Activated naive CD8-positive, alpha-beta T cell treated with anti-CD3 and anti-CD28 coated beads for 36 hours (primary cell): ENCODE measurements at places on chromosomes 1 and 21.
A peak's percentile ranks its signal among the peaks of the same experiment; 100 is the strongest.

GRCh38 chr21:17388226-17388625, 124.6 kb upstream of the CXADR start:
- H3K4me1 ChIP-seq: no peaks in the 10 kb centered on the region
- no peak for DNase-seq
- H3K36me3 ChIP-seq: no peaks in the 10 kb centered on the region
- H3K27ac ChIP-seq: no peak overlapping the region

DNA sequence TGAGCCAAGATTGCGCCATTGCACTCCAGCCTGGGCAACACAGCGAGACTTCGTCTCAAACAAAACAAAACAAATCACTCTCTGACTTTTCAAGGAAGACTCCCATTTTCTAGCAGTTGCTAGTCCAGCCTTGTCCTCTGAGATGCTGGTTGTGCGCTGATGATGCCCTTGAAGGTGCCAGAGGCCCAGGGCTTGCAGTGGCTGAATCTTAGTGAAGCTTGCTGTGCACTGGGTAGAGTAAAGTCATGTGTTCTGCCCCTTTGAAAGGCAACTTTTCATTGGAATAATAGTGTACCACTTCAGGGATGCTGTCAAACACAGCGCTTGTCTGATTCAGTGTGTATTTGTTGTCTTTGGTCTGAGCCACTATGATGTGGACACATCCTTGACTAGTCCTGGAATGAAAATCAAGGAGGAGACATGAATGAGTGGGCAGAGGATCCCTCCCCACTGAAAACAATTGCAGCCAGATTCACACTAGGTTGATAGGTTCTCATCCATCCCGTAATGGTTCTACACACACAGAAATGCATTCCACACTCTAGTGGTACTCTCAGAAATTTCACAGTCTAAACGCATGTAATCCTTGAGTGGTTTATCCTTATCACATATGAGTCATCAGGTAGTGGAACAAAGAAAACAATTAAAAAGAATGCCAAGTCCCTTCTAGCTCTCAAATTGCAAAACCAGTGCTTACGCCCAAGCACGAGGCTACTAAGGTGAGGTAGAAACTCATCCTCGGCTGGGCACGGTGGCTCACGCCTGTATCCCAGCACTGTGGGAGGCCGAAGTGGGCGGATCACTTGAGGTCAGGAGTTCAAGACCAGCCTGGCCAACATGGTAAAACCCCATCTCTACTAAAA, 17.8 kb upstream of the TDRD10 start:
- no peaks in the 10 kb centered on the region for H3K36me3 ChIP-seq
- DNase-seq: no peak
- no peak overlapping the region for H3K27ac ChIP-seq
- peaks cover 13% of the 10 kb centered on the region for H3K27me3 ChIP-seq
- H3K4me3 ChIP-seq: no peak overlapping the region

DNA sequence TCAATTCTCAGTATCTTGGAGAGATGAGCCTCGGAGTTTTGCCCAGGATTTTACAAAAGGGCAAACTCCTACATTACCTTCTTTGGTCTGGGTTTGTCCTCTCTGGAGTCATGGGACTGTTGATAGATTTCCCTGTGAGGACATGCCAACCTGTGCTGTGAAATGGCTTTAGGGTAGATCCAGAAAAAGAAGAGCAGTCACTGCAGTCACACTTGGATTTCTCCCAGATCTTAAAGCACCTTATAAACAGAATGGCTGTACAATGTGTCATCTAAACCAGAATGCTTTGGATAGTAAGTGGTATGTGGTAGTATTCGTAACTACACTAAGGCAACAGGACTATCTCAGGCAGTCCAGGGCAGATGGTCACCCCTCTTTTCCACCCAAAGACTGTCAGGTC, 1.9 kb upstream of the CSRP1 start:
- peaks cover 20% of the 10 kb centered on the region for H3K4me1 ChIP-seq
- H3K4me3 ChIP-seq: no peak overlapping the region
- no peak overlapping the region for H3K27ac ChIP-seq
- H3K27me3 ChIP-seq: no peaks in the 10 kb centered on the region
- H3K36me3 ChIP-seq: peaks cover under 1% of the 10 kb centered on the region

- no peak overlapping the region for H3K27ac ChIP-seq
- H3K4me1 ChIP-seq: peaks cover 11% of the 10 kb centered on the region
- no peaks in the 10 kb centered on the region for H3K27me3 ChIP-seq
- no peak overlapping the region for H3K4me3 ChIP-seq
- no peaks in the 10 kb centered on the region for H3K36me3 ChIP-seq
- no peak for DNase-seq
Observed at GRCh38 chr1:223733898-223734852, 21.8 kb downstream of the CAPN2 start.

- no peak overlapping the region for H3K27ac ChIP-seq
- peaks cover 15% of the 10 kb centered on the region for H3K27me3 ChIP-seq
- no peak overlapping the region for H3K4me3 ChIP-seq
Observed at GRCh38 chr1:22776035-22776613, 65.5 kb downstream of the EPHB2 start.

GRCh38 chr1:13764588-13765332, 64.8 kb downstream of the PRDM2 start:
- peak overlapping the region; percentile 29 for H3K27ac ChIP-seq
- DNase-seq: no peak
- H3K4me1 ChIP-seq: peaks cover 71% of the 10 kb centered on the region
- H3K4me3 ChIP-seq: no peak overlapping the region

DNA sequence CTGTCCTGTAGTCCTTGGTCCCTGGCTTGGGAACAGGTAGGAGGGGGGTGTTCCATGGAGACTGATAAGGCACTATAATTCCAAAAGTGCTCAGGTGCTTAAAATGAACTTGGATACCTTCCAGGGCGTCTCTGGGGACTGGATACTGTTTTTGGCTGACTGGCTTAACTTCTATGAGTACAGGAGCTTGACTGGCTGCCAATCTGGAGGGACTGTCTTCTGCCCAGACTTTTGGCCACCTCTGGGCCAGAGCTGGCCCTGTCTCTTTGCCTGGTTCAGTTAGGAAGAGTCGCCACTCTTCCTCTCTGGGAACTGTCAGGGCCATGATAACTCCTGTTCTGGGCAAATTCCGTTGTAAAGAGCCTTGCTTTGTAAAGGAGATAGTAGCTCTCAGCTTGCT, 407.0 kb downstream of the TGFB2 start:
- H3K27me3 ChIP-seq: no peaks in the 10 kb centered on the region
- no peaks in the 10 kb centered on the region for H3K36me3 ChIP-seq
- no peaks in the 10 kb centered on the region for H3K4me1 ChIP-seq
- H3K27ac ChIP-seq: no peak overlapping the region
- H3K4me3 ChIP-seq: no peak overlapping the region

- DNase-seq: no peak
- peaks cover 67% of the 10 kb centered on the region for H3K4me1 ChIP-seq
- H3K27ac ChIP-seq: peak overlapping the region; percentile 90
- peak overlapping the region; percentile 40 for H3K4me3 ChIP-seq
- peaks cover 5% of the 10 kb centered on the region for H3K36me3 ChIP-seq
Observed at GRCh38 chr1:110636149-110636935, 30.2 kb upstream of the KCNA2 start.

DNA sequence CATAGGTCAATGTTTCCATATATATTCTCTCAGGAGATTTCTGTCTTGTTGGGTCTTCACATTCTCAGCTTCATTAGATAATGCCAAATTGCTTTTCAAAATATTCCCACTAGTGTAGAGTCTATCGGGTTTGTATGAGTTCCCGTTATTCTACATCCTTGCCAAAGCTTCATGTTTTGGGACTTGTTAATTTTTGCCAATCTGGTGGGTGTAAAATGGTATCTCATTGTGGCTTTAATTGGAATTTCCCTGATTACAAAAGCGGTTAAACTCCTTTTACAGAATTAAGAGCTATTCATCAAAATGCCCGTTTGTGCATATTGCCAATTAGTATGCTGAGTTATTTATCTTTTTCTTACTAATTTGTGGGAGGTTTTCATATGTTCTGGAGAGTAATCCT, 708.4 kb upstream of the ADAMTS5 start:
- H3K4me3 ChIP-seq: no peak overlapping the region
- no peaks in the 10 kb centered on the region for H3K4me1 ChIP-seq
- H3K27me3 ChIP-seq: no peaks in the 10 kb centered on the region
- H3K36me3 ChIP-seq: no peaks in the 10 kb centered on the region
- no peak for DNase-seq

DNA sequence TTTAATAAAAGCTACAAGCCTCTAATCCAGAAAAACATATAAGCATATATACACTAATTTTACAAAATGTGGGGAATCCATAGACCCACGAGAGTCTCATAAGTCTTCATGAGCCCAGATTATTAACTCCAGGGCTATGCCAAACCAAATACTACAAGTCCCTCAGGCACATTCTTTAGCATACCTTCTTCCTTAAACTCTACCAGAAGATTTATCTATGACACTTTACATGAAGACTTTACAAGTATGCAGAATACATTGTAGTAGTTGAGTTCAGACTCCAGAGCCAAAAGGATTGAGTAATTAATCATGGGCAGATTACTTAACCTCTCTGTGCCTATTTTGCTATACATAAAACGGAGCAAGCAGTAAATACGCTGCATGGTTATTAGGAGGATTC, 793.7 kb upstream of the ADGRL2 start:
- no peaks in the 10 kb centered on the region for H3K36me3 ChIP-seq
- no peaks in the 10 kb centered on the region for H3K4me1 ChIP-seq
- no peak for DNase-seq

- peak overlapping the region; percentile 86 for H3K4me3 ChIP-seq
- DNase-seq: peak; percentile 83
- no peaks in the 10 kb centered on the region for H3K36me3 ChIP-seq
- H3K4me1 ChIP-seq: peaks cover 9% of the 10 kb centered on the region
Observed at GRCh38 chr1:26336477-26337205, 17.3 kb downstream of the CRYBG2 start.

DNA sequence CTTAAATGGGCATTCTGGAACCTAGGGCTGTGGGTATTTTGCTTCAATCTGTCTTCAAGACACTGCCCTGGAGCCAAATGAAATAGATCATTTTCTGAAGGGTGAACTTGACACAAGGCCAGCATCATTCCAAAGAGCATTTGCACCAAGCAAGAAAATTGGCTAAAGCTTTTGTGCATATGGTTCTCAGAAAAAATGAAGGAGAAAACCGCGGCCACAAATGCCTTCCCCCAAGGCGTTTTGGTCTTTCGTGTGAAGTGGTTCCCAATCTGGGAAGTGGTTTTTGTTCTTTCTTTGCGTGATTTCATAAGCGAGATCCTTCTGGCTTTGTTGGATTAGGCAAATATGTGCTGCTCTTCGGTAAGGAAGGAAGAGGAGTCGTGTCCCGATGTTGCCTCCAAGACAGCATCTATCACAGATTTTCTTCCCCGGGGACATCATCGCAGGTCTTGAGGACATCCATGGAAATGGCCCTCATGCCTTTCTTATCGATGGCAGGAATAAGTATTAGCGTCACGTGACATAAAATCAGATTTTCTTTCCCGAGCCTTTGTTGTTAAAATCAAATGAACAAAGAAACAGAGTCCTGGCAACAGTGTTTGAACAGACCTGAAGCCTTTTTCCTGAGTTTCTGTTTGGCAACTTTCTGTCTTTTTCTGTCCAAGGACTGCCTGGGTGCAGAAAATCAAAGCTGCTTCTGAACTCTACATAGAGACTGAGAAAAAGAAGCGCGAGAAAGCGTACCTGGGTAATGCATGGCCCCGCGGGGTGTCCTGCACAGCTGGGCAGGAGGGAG, 31.0 kb downstream of the ATP5PO start:
- peaks cover 6% of the 10 kb centered on the region for H3K27me3 ChIP-seq
- no peak overlapping the region for H3K27ac ChIP-seq
- no peak overlapping the region for H3K4me3 ChIP-seq
- H3K4me1 ChIP-seq: no peaks in the 10 kb centered on the region

DNA sequence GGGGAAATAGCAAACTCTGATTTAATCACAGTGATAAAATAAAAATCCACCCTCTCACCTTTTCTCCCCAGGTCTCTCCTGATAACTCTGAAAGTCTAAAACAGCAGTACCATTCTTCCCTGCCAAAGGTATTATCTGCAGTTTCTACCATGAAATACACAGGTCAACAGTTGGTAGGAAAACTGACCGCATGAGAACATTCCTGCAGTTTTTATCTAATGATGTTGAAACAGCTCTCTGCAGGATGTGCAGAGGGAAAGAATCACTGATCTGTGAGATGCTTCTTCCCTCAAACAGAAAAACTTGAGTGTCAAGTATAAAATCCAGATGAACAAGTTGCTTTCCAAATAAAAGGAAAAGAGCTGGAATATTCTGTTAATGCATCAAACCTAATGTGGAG, 39.1 kb downstream of the KCNJ6 start:
- no peak overlapping the region for H3K4me3 ChIP-seq
- peaks cover 4% of the 10 kb centered on the region for H3K4me1 ChIP-seq
- DNase-seq: no peak

- peak overlapping the region; percentile 73 for H3K27ac ChIP-seq
- peaks cover 34% of the 10 kb centered on the region for H3K36me3 ChIP-seq
- H3K4me1 ChIP-seq: peaks cover 19% of the 10 kb centered on the region
- DNase-seq: no peak
- no peaks in the 10 kb centered on the region for H3K27me3 ChIP-seq
Observed at GRCh38 chr1:154556422-154556821, 2.0 kb downstream of the UBE2Q1 start.

DNA sequence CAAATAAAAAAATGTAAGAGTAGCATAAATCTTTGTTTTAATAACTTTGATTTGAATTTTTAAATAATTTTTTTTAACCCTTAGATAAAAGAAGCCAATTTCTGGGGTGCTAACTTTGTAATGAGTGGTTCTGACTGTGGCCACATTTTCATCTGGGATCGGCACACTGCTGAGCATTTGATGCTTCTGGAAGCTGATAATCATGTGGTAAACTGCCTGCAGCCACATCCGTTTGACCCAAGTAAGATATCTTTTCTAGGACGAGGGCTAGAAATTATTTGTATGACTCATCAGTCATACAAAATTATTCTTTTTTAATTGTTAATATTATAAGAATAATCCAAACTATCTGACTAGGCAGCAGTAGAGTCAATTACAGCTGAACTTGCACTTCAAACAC, 71.2 kb downstream of the GPR161 start:
- no peaks in the 10 kb centered on the region for H3K4me1 ChIP-seq
- H3K27ac ChIP-seq: no peak overlapping the region
- no peak for DNase-seq
- no peaks in the 10 kb centered on the region for H3K36me3 ChIP-seq
- no peaks in the 10 kb centered on the region for H3K27me3 ChIP-seq
- H3K4me3 ChIP-seq: no peak overlapping the region

- no peaks in the 10 kb centered on the region for H3K36me3 ChIP-seq
- no peak overlapping the region for H3K4me3 ChIP-seq
- no peaks in the 10 kb centered on the region for H3K4me1 ChIP-seq
- peaks cover 12% of the 10 kb centered on the region for H3K27me3 ChIP-seq
Observed at GRCh38 chr21:31866077-31866511, 6.7 kb upstream of the HUNK start.

DNA sequence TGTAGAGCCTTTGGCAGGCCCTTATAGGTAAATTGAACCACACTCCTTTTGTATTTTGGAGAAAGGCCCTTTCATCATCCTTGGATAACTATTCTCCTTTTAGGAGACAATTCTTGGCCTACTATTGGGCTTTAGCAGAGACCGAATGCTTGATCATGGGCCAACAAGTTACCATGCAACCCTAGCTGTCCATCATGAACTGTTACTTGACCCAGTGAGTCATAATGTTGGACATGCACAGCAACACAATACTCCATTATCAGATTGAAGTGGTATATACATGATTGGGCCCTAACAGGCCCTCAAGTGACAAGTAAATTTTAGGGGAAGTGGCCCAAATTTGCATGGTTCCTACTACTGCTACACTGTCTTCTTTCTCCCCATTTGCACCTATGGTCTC, 84.4 kb downstream of the CATSPERE start:
- H3K27me3 ChIP-seq: no peaks in the 10 kb centered on the region
- H3K4me1 ChIP-seq: no peaks in the 10 kb centered on the region
- no peak overlapping the region for H3K4me3 ChIP-seq

- no peaks in the 10 kb centered on the region for H3K36me3 ChIP-seq
- H3K27me3 ChIP-seq: no peaks in the 10 kb centered on the region
- no peak overlapping the region for H3K4me3 ChIP-seq
Observed at GRCh38 chr1:5667513-5668325, 324.5 kb downstream of the NPHP4 start.
